HepG2 (cell line): ENCODE measurements at places on chromosomes 12 and 14.

- H3K27me3 ChIP-seq: no peaks in the 10 kb centered on the region; the same call in 2 of the 3 replicates
- peaks cover 18% of the 10 kb centered on the region for H3K4me1 ChIP-seq
- no peak overlapping the region for H3K27ac ChIP-seq
Observed at GRCh38 chr12:12693111-12693671, 2.8 kb downstream of the GPR19 start.

DNA sequence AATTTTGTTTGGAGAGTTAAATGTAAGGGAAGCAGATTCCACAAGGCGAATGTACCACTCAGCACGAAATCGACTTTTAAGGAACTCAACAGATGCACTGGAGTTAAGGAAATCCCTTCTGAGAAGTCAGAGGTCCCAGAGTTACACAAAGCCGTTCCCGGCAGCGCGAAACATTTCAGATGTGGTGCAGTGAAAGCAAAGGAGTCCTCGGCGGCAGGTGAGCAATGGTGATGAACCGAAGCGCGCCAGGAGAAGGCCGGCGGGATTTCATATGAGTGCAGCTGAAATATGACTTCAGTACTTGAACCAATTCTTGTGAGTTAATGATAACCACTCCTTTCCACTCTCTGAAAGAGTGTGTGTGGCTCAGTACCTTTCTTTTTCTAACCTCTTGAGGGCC lies 183.2 kb downstream of the GRIP1 start:
- no peaks in the 10 kb centered on the region for H3K4me1 ChIP-seq
- no peak overlapping the region for H3K27ac ChIP-seq
- H3K27me3 ChIP-seq: no peaks in the 10 kb centered on the region
- H3K4me3 ChIP-seq: no peak overlapping the region

DNA sequence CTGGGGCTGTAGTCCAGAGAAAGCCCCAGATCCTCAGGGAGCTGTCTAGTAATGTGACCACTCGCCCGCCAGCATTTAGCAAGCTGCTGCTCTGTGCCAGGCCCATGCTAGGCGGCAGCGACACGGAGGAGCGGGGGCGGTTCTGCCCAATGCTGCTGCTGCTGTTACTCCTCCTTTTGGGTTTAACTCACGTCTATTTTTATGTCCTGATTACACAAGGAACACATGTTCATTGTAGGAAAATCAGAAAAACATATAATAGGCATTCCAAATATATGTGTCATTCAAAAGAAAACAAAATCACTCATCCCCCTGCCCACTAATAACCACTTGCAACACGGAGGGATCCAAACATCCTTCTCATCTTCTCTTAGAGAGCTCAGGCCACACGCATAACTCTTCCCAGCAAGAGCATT lies 30.4 kb downstream of the CCDC92 start:
- H3K27me3 ChIP-seq: no peaks in the 10 kb centered on the region
- no peak overlapping the region for H3K27ac ChIP-seq
- DNase-seq: no peak
- H3K36me3 ChIP-seq: no peaks in the 10 kb centered on the region
- H3K4me3 ChIP-seq: no peak overlapping the region

DNA sequence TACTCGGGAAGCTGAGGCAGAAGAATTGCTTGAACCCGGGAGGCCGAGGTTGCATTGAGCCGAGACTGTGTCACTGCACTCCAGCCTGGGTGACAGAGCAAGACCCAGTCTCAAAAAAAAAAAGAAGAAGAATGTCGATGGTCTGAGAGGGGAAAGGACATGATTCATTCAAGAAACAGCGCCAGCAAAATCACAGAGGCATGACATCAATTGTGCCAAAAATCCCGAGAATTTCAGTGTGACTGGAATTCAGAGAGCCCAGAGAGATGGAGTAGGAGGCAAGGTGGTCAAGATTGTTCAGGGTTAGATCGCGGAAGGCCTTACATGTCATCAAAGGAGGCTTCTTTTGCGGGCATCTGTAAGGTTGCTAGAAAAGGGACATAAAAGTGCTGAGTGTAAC lies 483.3 kb downstream of the VRK1 start:
- H3K27ac ChIP-seq: no peak overlapping the region
- H3K27me3 ChIP-seq: no peaks in the 10 kb centered on the region
- H3K4me1 ChIP-seq: no peaks in the 10 kb centered on the region
- H3K36me3 ChIP-seq: no peaks in the 10 kb centered on the region

GRCh38 chr14:68060198-68060597 lies 240.6 kb downstream of the RAD51B start:
- no peak for DNase-seq
- H3K27ac ChIP-seq: no peak overlapping the region
- no peak overlapping the region for H3K4me3 ChIP-seq
- no peaks in the 10 kb centered on the region for H3K36me3 ChIP-seq
